ENCODE measurements at places on chromosomes 6 and 20.

- no peak for DNase-seq
Observed at GRCh38 chr6:116088946-116089345, 11.7 kb upstream of the NT5DC1 start.

- peak; percentile 69 for DNase-seq
Observed at GRCh38 chr20:16491294-16491905, 81.8 kb downstream of the KIF16B start.

DNA sequence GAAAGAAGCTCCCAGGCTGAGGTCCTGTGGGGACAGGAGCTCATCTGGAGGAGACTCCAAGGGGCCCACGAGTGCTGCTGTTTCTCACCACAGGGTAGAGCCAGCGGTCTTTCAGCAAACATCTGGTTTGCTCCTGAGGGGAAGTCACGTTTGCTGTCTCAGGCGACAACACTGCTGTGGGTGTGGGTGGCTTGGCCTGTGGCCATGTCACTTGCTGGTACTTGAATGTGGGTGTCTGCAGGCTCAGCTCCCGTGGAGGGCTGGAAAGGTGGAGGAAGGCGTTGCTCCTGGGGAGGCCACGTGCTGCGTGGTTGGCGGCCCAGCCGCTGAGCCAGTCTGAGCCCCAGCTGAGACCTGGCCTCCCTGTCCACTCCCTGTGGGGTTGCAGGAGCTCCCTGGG, 52.8 kb upstream of the MPC1 start:
- peak; percentile 39 for DNase-seq

DNA sequence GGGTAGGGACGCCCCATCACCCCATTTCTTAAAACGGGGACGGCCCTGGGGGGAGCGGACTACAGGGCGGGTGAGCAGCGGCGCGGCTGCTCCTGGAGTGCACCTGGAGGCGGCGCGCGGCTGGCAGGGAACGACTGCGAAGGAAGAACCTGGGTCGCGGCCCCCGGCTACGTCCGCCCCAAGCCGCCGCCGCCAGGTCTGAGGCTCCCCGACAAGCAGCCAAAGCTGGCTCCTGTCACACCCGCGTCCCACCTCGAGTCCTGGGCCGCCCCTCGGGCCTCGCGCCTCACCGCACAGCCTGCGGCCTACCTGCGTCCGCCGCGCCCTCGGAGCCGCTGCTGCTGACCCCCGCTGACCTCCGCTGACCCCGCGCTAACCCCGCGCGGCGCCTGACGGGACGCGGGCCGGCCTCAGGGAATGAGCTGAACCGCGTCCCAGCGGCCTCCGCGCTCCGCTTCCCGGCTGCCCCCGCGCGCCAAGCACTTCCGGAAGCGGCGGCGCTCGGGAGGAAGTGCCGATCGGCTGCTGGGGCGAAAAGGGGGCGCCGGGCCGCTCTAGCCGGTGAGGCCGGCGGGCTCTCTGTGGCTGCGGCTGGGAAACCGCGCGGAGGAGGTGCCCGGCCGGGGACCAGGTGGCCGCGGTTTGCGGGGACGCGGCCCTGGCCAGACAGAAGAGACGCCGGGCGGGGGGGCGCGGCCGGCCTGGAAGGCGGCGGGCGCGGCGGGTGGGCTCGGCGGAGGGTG, at the start of the genes ARFRP1 and ZGPAT:
TSS of gene ARFRP1 (minus strand) at position 419 of the 743 bp plus-strand sequence. CDS start 885 bp downstream, outside the sequence.
TSS of gene ZGPAT (plus strand) at position 482 of the 743 bp plus-strand sequence. CDS start 542 bp downstream, outside the sequence.
- peak; percentile 97 for DNase-seq

DNA sequence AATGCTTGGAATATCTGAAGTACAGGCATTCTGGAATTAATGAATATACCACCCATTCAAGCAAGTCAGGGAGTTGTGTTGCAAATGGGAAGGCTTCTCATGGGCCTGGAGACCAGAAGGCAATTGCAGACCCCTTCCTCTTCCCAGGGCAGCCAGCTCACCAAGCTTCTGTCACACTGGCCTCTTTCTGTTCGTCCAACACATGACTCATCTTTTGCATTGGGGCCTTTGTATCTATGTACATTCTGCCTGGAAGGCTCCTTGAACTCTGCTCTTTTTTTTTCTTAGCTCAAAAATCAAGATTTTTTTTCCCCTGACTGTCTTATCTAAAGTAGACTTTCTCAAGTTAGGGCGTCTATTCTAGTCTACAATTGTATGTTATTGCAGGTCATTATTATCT, 132.9 kb upstream of the MYLIP start:
- peak; percentile 36 for DNase-seq

DNA sequence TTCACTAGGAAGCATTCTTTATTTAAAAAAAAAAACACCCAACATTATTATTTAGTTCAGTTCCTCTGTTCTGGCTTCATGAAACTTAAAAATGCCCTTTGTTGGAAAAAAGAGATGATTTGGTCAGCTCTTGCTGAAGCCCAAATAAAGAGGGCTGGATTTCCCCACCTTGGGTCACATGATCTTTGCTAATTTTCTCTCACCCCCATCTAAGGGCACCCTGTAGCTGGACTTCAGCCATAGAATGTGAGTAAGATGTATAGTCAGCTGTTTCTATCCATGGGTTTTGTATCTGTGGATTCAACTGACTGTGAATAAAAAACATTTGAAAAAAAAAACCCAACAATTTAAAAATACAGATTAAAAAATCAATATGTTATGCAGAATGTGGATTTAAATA, 213.9 kb upstream of the SULF2 start:
- DNase-seq = peak; percentile 59

- no peak for DNase-seq
Observed at GRCh38 chr6:15048367-15048766, 197.5 kb upstream of the JARID2 start.

DNA sequence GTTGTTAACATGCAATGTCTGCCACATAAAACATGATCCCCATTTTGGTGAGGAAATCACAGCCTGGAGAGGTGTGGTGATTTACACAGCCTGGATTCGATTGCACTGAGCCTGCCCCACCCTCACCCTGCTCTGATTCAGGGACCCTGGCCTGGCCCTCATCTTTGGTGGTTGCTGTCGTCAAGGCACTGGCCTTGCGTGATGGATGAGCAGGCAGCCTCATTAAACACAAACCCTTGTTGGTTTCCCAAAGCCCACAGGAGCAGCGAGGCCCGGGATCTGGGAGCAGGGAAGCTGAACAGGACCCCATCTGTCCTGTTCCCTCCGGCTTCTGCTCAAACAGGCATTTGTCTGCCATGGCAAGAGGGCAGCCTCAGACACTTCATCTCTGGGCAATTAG, 70.8 kb downstream of the CHMP4B start:
- DNase-seq = no peak

DNA sequence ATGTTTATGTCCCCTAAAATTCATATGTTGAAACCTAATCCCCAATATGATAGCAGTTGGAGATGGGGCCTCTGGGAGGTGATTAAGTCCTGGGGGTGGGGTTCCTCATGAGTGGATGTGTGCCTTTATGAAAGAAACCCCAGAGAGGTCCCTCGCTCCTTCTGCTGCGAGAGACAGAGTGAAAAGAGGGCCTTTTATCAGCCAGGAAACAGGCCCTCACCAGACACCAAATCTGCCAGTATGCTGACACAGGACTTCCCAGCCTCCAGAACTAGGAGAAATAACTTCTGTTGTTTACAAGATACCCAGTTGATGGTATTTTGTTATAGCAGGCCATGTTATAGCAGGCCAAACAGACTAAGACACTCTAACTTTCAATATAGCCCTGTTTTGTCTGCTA, 100.9 kb upstream of the NFATC2 start:
- DNase-seq = no peak

DNA sequence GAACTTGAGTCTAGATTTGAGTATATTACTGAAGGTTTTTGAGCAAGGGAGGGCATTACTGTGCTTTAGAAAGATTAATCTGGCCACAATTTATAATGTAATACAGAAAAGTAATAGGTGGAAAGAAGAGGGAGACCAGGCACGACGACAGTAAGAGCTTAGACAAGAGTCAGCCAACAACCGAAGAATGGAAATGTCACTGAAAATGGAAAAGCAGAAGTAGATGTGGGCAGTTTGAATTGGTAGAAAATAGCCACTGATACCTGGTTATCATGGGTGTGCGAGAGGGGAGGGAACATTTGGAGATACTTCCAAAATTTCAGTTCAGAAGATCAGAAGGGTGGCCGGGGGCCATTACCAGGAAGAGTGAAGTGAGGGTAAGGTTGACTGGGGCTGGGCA, 339.1 kb downstream of the UTRN start:
- no peak for DNase-seq

DNA sequence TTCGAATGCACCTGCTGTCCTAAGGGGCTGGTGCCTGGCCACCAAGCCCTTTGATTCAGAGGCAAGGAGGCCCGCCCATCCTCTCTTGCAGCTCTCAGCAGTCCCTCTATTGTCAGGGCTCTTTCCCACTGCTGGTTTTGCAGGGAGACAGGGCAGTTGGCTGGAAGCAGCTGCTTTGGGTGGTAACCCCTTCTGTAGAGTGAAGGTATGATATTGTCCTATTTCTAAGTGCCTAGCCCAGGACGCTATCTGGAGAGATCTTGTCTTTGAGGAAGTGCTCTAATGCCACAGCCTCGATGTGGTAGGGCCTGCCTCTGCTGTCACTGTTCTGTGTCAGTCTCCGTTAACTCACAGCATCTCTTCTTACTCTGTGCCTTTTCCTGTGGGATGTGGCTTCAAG, 5.6 kb downstream of the PLCG1 start:
- DNase-seq = no peak
